ENCODE measurements at places on chromosomes 7 and 10. TPM values are rescaled to one million over a fixed set of nuclear protein-coding genes. Genes with fewer than 3 reads are reported as not detected.

DNA sequence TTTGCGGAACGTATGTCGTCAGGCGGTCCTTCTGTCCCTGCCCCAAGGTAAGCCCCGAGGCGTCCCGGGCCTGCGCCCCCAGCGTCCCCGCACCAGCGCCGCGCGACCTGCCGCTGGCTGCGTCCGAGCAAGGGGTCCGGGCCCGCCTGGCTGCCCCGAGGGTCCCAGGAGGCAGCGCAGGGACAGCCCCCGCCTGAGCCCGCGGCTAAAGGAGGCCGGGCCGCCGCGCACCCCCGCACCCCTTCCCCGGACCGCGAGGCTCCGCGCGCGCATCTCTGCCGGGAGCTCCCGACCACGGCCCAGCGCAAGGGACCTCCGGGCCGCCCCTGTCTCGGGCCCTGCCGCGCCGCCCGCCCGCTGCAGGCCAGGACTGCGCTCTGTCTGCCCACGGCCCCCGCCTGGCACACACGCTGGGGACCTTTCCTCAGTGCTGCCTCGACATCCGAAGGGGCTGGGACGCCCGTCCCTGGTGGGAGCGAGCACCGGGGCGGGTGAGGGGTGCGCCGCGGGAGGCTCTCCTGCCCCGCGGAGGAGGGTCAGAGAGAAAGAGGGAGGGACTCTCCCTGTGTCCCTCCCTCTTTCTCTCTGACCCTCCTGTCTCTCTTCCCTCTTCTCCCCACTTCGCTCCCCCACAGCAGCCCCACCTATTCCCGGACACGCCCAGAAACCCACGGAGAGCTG lies 25.0 kb downstream of the SHH start:
- peaks cover 2% of the 10 kb centered on the region for H3K27me3 ChIP-seq
- H3K4me3 ChIP-seq, result no peak overlapping the region
- H3K27ac ChIP-seq, result no peak overlapping the region

Gene EGFR
- total RNA-seq, result not detected

- H3K27ac ChIP-seq, result no peak overlapping the region
- no peaks in the 10 kb centered on the region for H3K4me1 ChIP-seq
- no peak overlapping the region for H3K4me3 ChIP-seq
- DNase-seq, result no peak
Observed at GRCh38 chr10:48254750-48255512, 19.6 kb downstream of the FRMPD2 start.

Gene TRIM74
- total RNA-seq, result 0.63 TPM

Gene ZDHHC4
- total RNA-seq, result 31.7 TPM

Gene RADIL
- total RNA-seq, result 0.19 TPM

DNA sequence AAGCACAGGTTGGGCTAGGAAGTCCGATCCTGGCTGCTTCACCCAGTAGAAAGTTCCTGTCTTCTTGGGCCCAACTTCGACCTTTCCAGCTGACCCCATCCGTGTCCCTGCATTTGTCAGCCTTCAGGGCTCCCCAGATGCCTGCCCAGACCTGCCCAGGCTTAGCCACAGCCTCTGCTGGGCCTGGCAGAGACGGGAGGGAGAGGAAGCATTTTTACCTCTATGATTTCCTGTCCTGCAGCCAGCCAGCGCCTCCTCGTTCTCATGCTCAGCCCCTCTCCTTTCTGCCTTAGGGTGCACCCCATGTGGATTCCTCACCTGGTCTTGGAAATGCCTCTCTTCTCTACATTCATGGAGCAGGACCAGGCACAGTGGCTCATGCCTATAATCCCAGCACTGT lies 3.7 kb downstream of the METTL27 start:
- no peaks in the 10 kb centered on the region for H3K4me1 ChIP-seq
- no peak for DNase-seq
- H3K4me3 ChIP-seq, result no peak overlapping the region
- no peaks in the 10 kb centered on the region for H3K27me3 ChIP-seq

- H3K27ac ChIP-seq, result peak overlapping the region; percentile 83
- H3K4me1 ChIP-seq, result peaks cover 63% of the 10 kb centered on the region
- H3K27me3 ChIP-seq, result no peaks in the 10 kb centered on the region
- no peak overlapping the region for H3K4me3 ChIP-seq
- no peak for DNase-seq
Observed at GRCh38 chr7:92769844-92770243, 66.5 kb downstream of the CDK6 start.

GRCh38 chr10:3778692-3779157 lies 6.3 kb downstream of the KLF6 start:
- H3K27me3 ChIP-seq, result peaks cover 2% of the 10 kb centered on the region
- peak overlapping the region; percentile 96 for H3K4me3 ChIP-seq
- DNase-seq, result no peak

GRCh38 chr10:52502237-52502636 lies 188.2 kb downstream of the DKK1 start:
- no peaks in the 10 kb centered on the region for H3K27me3 ChIP-seq
- no peaks in the 10 kb centered on the region for H3K36me3 ChIP-seq
- no peaks in the 10 kb centered on the region for H3K4me1 ChIP-seq
- no peak overlapping the region for H3K27ac ChIP-seq

DNA sequence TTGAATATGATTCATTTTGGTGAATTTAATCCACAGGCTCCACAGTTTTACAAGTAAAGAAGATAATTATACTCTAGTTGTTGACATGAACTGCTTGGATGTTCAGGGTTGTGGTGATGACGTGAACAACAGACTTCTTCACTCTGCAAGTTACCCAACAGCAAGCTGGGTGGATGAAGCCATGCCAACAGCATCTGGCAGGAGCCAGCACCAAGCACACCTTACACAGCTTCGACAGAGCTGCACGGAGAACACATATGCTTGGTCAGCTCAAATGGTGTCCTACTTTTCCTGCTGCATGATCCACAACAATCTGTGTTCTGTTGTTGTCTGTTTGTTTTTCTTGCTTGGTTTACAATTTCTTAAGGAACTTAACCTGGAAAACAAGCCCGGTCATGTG lies 9.8 kb downstream of the NOD1 start:
- H3K27ac ChIP-seq, result no peak overlapping the region
- peaks cover 65% of the 10 kb centered on the region for H3K4me1 ChIP-seq
- H3K4me3 ChIP-seq, result no peak overlapping the region
- peaks cover 8% of the 10 kb centered on the region for H3K36me3 ChIP-seq
- no peak for DNase-seq

GRCh38 chr10:75108684-75109458 lies 2.6 kb upstream of the SAMD8 start:
- no peaks in the 10 kb centered on the region for H3K36me3 ChIP-seq
- H3K4me1 ChIP-seq, result peaks cover 35% of the 10 kb centered on the region

GRCh38 chr10:87092861-87093631 lies 1.6 kb downstream of the GLUD1 start:
- peaks cover 41% of the 10 kb centered on the region for H3K36me3 ChIP-seq
- peak; percentile 62 for DNase-seq
- H3K4me3 ChIP-seq, result peak overlapping the region; percentile 97
- H3K27ac ChIP-seq, result peak overlapping the region; percentile 94

GRCh38 chr7:142776206-142776844 lies 5.6 kb downstream of the PRSS2 start:
- DNase-seq, result no peak
- H3K4me1 ChIP-seq, result peaks cover 1% of the 10 kb centered on the region
- H3K27me3 ChIP-seq, result no peaks in the 10 kb centered on the region
- H3K27ac ChIP-seq, result no peak overlapping the region
- H3K36me3 ChIP-seq, result no peaks in the 10 kb centered on the region
- no peak overlapping the region for H3K4me3 ChIP-seq

DNA sequence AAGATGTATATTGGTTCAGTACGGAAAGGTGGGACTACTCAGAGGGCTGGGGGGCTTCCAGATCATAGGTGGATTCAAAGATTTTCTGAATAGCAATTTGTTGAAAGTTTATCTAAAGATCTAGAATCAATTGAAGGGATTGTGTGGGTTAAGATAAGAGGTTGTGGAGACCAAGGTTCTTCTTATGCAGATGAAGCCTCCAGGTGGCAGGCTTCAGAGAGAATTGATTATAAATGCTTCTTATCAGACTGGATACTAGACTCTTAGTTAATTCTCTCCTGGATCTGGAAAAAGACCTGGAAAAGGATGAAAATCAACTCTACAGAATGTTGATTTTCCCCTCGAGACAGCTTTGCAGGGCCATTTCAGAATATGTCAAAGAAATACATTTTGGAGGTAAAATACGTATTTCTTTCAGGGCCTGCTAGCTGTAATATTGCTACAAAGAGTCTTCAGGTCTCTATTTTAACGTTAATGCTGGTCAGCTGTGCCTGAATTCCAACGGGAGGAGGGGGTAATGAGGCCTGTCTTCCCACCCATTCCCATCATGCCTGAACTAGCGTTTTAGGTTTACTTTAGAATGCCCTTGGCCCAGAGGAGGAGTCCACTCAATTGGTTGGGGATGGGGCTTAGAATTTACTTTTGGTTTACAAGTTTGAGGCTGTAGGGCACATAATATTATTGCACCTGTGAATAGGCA lies 12.8 kb upstream of the GPR15LG start:
- peaks cover 4% of the 10 kb centered on the region for H3K27me3 ChIP-seq
- H3K4me1 ChIP-seq, result peaks cover 17% of the 10 kb centered on the region
- no peak for DNase-seq
- H3K4me3 ChIP-seq, result no peak overlapping the region
- H3K36me3 ChIP-seq, result peaks cover 3% of the 10 kb centered on the region
- H3K27ac ChIP-seq, result no peak overlapping the region

Gene BHLHA15
- not detected for total RNA-seq

DNA sequence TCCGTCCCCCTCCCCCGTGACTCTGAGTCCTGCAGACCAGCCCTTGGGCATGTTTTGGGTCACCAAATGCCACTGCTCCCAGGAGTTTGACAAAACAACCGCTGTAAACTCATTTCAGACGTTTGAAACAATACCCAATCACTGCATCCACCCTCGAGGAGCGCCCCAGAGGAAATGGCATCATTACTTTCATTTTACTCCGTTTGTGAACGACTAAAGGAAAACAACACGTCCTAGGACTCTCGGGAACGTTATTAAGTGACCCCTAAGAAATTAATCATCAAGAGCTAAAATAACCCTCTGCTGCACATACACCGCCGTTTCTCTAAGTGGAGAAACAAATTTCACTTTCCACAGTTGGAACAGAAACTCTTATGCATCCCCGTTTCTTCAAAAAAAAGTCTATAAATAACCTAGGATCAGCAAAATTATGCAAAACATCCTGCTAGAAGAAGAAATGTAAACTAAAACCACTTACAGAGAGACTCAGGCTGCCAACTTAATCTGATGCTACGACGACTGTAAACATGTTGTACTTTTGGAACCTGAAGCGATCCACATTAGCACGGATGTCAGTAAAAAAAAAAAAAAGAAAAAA lies 109.9 kb upstream of the EFCAB10 start:
- peak; percentile 78 for DNase-seq
- H3K27me3 ChIP-seq, result no peaks in the 10 kb centered on the region
- no peaks in the 10 kb centered on the region for H3K36me3 ChIP-seq
- peak overlapping the region; percentile 78 for H3K4me3 ChIP-seq

- no peak for DNase-seq
- no peak overlapping the region for H3K27ac ChIP-seq
- no peaks in the 10 kb centered on the region for H3K36me3 ChIP-seq
- peaks cover 10% of the 10 kb centered on the region for H3K27me3 ChIP-seq
Observed at GRCh38 chr7:108147031-108147563, 16.9 kb upstream of the LAMB4 start.

DNA sequence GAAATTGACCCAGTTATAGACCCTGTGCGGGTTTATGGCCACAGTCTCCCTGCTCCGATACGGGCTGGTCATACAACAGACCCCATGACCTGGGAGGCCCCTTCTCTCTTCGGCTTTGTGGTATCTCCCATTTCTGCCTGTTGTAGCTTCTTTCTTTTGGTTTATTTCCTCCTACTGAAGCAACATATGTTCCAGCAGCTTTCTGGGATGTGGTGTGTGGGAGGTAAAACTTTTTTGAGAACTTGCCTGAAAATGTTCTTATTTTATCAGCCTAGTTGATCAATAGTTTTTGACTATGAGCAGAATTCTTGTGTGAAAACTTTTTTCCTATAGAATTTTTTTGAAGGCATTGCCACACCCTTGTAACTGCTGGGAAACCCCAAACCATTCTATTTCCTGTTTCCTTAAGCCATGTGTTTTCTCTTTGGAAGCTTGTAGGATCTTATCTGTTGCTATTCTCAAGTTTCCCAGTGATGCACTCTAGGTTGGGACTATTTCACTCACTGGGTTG lies 80.0 kb downstream of the DAGLB start:
- H3K4me1 ChIP-seq, result peaks cover 5% of the 10 kb centered on the region
- DNase-seq, result no peak
- H3K27ac ChIP-seq, result no peak overlapping the region
- H3K27me3 ChIP-seq, result no peaks in the 10 kb centered on the region
- H3K36me3 ChIP-seq, result no peaks in the 10 kb centered on the region
- H3K4me3 ChIP-seq, result no peak overlapping the region
